ENCODE measurements at places on chromosomes 3 and 15.

DNA sequence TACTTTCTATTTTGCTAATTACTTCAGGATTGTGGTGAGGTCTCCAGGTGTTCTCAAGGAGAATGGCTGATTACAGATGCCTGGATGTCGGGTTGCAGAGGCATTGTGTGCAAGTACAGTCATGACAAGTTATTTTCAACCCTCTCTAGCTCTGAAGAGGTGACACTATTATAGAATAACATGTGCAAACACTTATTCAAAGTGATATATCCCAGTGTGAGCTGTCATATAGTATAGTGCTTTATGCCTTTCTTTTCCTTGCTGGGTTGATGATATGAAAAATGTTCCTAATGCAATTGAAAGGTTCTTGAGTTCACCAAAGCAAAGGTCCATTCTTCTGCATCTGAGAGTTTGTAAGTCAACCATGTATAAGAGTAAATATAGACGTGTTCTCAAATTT is 167.2 kb downstream of the SPATA16 start:
- no peak for DNase-seq

GRCh38 chr3:52311576-52312119 is 4.5 kb upstream of the DNAH1 start:
- DNase-seq = no peak

DNA sequence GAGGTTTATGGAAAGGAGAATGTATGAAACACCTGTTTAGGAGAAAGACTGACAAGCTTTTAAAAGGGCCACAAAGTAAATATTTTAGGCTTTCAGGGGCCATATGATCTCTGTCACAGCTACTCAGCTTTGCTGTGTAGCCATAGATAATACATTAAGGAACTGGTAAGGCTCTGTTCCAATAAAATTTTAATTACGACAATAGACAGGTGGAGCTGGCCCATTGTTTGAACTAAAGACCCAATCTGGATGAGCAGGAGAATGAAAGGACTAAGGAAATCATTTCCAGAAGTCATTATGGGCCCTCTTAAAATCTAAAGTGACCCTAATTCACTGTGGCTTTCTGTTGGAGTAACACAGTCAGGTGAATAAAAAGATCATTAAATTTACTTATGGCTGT is 48.5 kb upstream of the SLC12A8 start:
- DNase-seq = no peak

GRCh38 chr15:88882785-88883184 is 12.6 kb downstream of the HAPLN3 start:
- DNase-seq = no peak

- DNase-seq = no peak
Observed at GRCh38 chr3:147355084-147355752, 51.1 kb downstream of the ZIC4 start.

GRCh38 chr3:177062052-177062732 is 135.1 kb downstream of the TBL1XR1 start:
- no peak for DNase-seq

Data from H54 (cell line).